ENCODE measurements at places on chromosomes 4 and X.
A peak's percentile ranks its signal among the peaks of the same experiment; 100 is the strongest.

GRCh38 chrX:30812326-30812725 lies 76.7 kb downstream of the TAB3 start:
- no peaks in the 10 kb centered on the region for H3K4me1 ChIP-seq
- no peaks in the 10 kb centered on the region for H3K27me3 ChIP-seq
- H3K36me3 ChIP-seq: no peaks in the 10 kb centered on the region

DNA sequence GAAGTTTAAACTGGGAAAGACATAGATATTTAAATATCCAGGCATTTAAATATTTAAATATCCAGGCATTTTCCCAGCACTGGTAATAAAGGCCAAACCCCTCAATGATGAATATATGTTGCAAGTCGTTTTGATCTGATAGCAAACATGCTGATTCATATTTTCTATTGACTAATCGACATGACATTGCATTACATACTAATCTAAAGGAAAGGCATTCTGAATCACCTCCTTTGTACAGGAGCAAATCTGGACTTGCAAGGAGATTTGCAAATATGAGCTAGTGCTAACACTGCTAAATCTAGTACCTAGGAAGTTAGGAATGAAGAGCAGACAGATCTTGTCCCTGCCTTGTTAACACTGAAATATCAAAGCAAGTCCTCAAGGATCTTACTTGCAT lies 207.3 kb downstream of the SLC7A11 start:
- no peaks in the 10 kb centered on the region for H3K4me1 ChIP-seq
- no peaks in the 10 kb centered on the region for H3K27me3 ChIP-seq
- DNase-seq: no peak
- H3K36me3 ChIP-seq: no peaks in the 10 kb centered on the region

GRCh38 chr4:82469791-82470345 lies 39.5 kb downstream of the ENOPH1 start:
- H3K27ac ChIP-seq: peak overlapping the region; percentile 46
- H3K4me3 ChIP-seq: no peak overlapping the region
- no peaks in the 10 kb centered on the region for H3K36me3 ChIP-seq

DNA sequence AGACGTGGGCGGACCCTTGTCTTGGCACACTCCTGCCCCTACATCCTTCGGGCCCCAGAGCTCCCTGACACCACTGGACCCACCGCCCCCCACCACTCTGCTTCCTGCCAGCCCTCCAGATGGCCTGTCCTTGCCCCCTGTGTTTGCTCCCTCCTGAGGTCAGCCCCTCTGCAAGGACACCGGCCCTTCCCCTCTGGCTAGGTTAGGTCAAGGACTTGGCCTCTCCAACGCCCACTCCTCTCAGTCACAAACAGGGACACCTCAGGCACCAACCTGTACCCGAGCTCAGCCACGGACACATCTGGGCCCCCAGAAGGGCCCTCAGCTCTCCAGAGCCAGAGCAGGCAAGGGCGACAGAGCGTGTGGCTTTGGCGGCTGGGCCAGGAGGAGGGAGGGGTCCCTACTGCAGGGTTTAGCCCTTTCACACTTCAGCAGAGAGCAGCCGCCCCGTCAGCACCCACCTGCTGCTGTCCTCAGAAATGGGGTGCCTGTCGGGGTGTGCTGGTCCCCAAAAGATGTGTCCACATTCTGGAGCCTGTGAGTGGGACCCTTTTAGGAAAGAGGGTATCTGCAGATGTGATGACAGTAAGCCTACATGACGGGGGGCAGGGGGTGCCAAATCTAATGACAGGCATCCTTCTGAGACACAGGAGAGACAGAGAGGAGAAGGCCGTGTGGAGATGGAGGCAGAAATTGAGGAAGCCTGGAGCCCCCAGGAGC lies 23.5 kb upstream of the DUSP9 start:
- H3K27ac ChIP-seq: no peak overlapping the region
- no peaks in the 10 kb centered on the region for H3K36me3 ChIP-seq
- no peaks in the 10 kb centered on the region for H3K4me1 ChIP-seq
- DNase-seq: no peak

DNA sequence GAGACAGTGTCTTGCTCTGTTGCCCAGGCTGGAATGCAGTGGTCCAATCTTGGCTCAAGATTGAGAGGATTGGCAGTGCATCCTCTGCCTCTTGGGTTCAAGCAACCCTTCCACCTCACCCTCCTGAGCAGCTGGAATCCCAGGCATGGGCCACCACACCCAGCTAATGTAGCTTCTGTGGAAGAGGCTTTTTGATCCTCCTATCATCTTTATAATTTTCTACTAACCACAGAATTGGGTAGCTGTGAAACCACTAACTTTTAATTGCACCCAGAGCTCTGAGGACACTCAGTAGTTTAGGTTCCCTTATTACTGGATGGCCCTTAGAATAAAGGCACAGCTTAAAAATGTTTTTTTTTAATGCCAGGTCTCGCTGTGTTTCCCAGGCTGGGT lies 8.9 kb upstream of the AGA start:
- H3K36me3 ChIP-seq: no peaks in the 10 kb centered on the region
- DNase-seq: no peak
- H3K27ac ChIP-seq: no peak overlapping the region
- no peaks in the 10 kb centered on the region for H3K27me3 ChIP-seq
